ENCODE measurements at places on chromosomes 5 and 9.

- no peak for DNase-seq
Measured at GRCh38 chr9:89461265-89461664, 36.6 kb downstream of the SEMA4D start.

DNA sequence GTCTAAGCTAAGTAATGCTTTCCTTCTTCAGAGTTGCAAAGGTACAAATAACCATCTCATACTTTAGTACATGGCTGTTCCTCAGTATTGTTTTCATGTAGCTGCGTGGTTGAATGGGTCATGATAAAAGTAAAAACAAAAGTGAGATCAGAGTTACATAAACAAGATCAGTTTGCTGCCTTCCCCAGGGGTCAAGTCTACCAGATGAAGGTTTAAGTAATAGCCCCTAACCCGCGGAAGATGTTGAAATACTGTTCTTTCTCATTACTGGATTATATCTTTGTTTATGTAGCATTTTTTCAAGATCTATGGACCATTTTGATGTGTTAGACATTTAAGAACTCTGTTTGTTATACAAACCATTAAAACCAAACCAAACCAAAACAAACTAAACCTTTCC, 34.1 kb upstream of the ARRDC3 start:
- no peak for DNase-seq

GRCh38 chr5:56011835-56012234, 17.1 kb upstream of the IL6ST start:
- no peak for DNase-seq

DNA sequence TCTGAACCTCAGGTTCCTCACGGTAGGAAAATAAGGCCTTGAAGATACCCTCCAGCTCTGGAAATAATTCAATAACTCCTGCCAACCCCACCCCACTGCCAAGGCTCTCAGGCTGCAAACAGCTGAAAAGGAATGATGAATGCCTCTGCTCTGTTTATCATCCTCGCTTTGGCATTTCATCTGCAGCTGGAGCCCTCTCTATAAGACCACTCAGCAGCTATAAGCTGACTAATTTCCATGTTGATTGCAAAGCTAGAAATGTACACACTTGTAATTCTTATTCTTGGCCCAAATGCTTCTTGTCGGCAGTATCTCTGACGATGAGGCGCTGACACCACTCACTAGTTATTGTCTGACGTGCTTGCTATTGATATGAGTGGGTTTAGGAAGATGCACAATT, 408.4 kb upstream of the NMUR2 start:
- DNase-seq = no peak

DNA sequence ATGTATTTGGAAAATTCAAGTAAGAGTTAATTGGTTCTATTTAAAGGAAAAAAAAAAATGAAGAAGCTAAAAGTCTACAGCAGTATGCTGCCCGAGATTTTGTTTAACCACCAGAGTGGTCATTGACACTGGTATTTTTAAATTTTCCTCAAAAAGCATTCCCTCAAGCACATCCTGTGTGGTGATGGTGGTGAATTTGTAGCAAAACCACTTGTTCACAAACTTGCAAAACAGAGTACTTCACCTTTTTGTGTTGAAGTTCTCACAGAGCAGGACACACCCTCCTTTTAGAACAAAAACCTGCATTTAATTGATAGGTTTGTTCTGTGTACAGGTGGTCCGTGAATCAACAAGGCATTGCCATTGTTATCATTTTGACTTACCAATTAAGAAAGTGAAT, 374.2 kb downstream of the EFNA5 start:
- no peak for DNase-seq

- no peak for DNase-seq
Measured at GRCh38 chr5:120605325-120606079, 141.4 kb downstream of the PRR16 start.

- no peak for DNase-seq
Measured at GRCh38 chr9:17723656-17724055, 144.8 kb downstream of the SH3GL2 start.

DNA sequence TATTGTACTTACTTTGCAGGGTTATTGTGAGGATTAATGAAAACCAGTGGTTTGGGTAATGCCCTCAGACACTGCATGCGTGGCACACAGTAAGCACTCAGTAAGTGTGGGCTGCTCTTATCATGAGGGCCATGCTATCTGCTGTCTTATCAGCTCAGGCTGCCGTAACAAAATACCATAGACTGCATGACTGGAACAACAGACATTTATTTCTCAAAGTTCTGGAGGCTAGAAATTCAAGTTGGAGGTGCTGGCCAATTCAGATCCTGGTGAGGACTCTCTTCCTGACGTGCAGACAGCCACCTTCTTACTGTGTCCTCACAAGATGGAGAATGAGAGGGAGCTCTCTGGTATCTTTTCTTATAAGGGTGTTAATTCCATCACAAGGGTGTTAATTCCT, 23.9 kb upstream of the SH3PXD2B start:
- no peak for DNase-seq

DNA sequence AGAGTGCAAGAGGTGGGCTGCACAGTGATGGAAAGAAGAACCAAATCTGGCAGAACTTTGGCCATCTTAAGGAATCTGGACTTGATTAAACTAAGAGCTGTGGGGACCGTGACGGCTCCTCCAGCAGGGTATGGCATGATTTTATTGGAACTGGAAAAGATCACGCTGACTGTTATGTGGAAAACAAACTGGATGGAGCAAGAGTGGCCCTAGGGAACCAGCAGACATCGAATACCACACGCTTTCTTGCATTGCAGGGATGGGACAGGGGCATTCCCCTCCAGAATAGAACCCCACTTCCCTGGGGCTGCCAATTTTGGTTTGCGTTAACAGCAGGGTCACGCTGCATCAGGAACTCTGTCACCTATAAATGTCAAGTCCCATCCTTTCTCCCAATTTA, 38.8 kb downstream of the INSYN2B start:
- DNase-seq = no peak

DNA sequence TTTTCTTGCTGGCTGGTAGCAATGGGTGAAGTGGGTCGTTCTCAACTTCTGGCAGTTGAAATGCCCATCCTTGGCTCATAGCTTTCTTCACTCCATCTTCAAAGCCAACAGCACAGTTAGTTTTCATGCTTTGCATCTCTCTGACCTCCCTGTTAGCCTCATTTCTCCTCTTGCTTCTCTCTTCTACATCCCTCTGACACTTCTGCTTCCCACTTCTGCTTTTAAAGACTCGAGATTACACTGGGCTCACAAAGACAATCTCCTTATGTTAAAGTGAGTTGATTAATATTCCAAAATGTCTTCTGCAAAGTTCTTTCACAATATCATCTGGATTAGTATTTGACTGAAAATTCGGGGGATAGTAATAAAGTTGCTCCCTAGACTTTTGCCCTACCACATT, 684.8 kb upstream of the CCNG1 start:
- no peak for DNase-seq

GRCh38 chr5:107840592-107840991, 169.9 kb upstream of the EFNA5 start:
- no peak for DNase-seq

DNA sequence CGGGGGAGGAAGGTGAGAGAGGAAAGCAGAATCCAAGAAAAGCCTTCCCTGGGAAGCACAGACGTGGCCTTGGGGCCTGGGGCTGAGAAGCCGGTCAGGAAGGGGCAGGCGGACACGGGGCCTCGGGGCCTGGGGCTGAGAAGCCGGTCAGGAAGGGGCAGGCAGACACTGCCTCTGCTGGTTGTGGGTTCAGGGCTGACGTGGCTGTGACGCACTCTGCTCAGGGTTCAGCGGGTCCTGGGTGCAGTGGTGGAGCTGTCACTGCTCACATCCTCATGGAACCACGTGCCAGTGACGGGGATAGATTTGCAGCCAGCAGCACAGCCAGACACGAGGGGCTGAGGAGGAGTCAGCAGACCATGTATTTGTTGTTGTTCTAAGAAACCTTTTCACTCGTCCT, 12.8 kb downstream of the PAEP start:
- no peak for DNase-seq

DNA sequence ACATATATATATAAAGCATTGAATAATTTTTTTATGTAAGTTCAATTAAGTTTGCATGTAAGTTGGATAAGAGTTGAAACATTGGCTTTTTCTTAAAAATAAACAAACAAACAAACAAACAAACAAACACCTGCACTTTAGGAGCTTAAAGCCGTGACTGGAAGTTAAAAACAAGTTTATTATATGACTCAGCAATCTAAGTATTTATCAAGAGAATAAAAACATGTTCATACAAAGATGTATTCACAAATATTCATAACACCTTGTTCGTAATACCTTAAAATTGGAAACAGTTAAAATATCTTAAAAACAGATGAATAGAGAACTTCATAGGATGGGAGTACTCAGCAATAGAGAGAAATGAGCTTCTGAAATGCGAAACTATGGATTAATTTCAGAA, 61.5 kb upstream of the ANXA1 start:
- no peak for DNase-seq

- DNase-seq = no peak
Measured at GRCh38 chr5:33721491-33722200, 170.1 kb downstream of the ADAMTS12 start.

GRCh38 chr5:113204525-113205161, 228.0 kb downstream of the DCP2 start:
- no peak for DNase-seq

GRCh38 chr5:61523997-61524396, 191.9 kb downstream of the ZSWIM6 start:
- DNase-seq = no peak

GRCh38 chr5:88248094-88248493, 20.6 kb downstream of the TMEM161B start:
- no peak for DNase-seq

DNA sequence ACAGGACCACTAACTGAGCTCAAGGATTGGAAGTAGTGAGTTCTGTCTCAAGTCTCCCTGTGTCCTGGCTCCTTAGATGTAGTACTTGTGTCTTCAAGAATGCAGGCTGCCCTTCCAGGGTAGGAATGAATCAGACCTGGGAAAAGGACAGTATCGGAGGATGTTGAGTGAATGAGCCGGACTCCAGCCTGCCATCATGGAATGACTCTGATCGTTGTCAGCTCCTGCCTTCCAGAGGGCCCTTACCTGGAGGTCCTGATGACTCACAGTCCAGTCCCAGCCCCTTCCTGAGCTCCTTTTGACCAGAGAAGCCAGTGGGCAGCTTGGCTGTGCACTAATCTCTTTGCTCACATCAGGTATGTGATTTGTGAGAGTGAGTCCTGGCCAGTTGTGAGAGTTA, 161.1 kb downstream of the TRPM6 start:
- no peak for DNase-seq

DNA sequence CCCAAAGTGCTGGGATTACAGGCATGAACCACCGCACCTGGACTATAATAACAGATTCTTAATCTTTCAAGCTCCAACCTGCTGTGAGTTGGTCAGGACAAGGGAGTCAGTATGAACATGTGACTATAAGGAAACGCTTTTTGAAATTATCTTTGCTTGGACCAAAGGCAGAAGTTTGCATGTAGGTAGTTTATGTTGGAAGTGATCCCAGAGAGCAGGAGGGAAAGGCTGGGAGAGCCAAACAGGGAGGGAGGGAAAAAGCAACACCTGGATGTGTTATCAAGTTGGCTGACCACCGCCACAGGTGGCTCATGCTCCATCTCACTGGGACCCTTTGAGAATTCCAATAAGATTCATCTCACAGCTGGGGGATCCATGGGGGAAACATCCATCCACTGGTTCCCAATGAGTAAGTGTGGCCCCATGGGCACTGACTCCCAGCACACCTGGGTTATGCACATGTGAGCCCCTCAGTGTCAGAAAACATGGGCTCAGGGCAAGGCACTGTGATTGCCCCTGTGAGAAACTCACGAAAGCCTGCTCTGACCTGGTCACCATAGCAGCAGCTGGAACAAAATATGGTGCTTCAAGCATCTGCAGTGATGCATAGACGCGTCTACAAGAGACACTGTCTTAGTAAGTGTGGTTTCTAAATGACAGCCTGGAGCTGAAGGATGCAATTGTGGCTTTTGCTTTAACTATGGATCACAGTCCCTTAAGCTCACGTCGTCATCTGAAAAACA, 62.1 kb downstream of the ARSB start:
- no peak for DNase-seq

GRCh38 chr5:103690676-103691075, 128.1 kb upstream of the NUDT12 start:
- DNase-seq = no peak

DNA sequence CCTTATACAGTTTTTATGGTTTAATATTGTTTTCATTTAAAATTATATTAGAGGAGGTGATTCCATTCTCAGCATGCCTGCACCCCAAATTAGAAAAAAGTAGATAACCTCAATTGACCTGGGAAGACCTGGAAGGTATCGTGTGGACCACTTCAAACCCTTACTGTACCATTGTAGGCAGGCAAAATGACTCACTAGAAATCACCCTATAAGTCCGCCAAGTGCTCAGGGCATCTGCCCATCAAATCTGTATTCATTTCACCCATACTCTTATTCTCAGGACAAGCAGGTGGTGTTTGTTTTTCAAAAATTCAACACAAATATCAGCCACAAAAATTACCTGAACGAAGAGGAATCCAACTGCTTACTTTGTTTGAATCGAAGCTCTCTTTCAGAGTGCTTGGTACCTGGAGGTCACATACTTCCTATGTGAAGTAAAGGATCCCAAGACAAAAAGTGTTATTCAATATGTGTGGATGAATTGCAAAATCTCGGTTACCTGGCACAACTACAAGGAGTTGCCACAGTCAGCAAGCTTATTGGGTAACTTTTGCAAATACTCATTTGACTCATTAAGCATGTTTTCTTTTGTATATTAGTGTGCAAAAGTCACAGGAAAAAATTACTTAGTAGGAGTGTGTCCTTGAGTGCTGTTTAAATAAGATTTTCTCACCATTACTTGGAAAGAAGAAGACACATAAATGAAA, 216.2 kb downstream of the ENC1 start:
- no peak for DNase-seq

GRCh38 chr5:147966326-147966725, 60.0 kb upstream of the C5orf46 start:
- DNase-seq = no peak

- DNase-seq = peak; percentile 60
Measured at GRCh38 chr9:123081824-123082223, 48.4 kb downstream of the GPR21 start.

DNA sequence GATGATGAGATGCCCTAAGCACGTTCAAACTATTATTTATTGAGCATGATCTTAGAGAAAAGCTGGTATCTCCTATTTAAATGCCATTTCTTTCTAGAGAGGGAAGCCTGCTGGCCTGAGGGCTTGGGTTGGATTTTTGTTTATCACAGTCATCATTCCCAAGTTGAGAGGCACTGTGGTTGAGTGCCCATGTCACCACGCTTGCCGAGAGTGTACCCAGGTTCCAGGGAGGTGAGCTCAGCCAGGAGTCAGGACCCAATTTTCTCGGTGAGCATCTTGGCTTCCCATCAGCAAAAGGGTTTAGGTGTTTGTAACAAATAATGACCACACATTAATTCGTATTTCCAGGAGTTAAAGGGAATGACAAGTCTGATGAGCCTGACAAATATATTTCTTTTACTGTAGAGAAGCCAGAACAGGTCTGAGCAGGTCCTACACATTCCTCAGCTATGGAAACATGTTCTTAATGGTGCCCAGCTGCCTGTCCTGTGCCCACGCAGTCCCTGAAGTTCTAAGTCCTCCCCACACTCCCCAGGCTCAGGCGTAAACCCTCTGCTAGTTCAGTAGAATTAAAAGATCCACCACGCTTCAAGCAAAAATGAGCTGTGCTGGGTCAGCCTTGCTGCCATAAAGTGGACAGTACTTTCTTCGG, 258.9 kb upstream of the IRX2 start:
- DNase-seq = no peak
